Memory B cell (primary cell): ENCODE measurements at places on chromosomes 5 and 9.

DNA sequence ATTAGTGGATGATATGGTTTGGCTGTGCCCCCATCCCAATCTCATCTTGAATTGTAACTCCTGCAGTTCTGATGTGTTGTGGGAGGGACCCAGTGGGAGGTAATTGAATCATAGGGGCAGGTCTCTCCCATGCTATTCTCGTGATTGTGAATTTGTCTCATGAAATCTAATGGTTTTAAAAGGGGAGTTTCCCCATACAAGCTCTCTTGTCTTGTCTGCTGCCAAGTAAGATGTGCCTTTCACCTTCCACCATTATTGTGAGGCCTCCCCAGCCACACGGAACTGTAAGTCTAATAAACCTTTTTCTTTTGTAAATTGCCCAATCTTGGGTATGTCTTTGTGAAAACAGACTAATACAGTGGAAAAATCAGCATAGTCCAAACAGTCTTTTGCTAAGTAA, 235.5 kb downstream of the TMEM161B start:
- no peak for DNase-seq

DNA sequence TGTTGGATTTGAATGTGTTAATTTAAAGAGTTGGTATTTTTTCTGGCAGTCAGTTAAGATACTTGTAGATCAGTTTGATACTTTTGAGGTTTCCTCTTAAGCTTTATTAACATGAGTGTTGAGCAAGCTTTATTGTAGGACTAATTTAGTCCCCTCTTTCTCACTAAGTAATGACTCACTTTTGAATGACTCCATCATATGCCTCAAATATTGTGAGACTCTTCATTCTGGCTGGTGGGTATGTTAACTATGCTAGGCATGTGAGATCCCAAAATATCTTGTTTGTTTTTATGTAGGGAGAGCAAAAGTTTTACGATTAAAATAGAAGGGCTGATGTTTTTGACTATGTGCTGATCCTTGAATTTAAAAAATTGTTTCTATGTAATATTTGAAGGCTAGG, 355.7 kb downstream of the IZUMO3 start:
- no peak for DNase-seq

- no peak for DNase-seq
These were observed 123.1 kb upstream of the SPRY4 start for GRCh38 chr5:142447887-142448286.

GRCh38 chr9:72441848-72442607, 77.0 kb upstream of the ZFAND5 start:
- DNase-seq = no peak

DNA sequence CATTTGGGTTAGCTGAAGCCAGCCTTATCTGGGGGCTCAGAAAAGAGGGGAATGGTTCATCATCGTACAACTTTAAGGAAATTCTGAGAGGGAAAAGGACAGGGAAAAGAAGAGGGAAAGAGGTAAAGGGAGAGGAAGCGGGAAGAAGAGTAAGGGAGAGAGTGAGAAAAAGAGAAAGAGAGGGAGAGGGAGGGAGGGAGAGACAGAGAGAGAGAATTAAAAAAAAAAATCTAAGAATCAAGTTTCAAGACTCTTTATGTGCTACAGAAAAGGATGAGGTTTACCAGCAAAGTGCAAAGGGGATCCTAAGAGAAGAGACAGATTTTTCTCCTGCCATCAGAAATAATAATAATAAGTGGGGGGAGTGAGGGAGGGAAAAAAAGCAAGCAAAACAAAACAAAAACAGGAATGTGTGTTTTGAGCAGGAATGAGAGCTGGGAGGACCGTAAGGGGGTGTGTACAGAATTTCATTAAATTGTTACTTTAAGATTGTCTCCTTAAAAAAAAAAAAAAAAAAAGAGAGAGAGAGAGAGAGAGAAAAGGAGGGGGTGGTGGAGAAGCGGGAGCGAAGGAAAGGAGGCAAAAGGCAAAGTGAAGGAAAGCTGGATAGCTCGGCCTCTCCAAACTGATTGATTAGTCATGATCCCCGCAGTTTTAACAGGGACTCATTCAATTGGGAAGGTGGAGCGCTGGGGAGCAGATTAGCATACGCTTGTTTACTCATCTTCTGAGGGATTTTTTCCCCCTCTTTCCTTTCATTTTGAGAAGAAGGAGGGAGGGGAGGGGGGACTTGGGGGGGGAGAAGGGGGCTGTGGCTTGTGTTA, 438 bp upstream of the PAPPA start:
- DNase-seq = no peak

DNA sequence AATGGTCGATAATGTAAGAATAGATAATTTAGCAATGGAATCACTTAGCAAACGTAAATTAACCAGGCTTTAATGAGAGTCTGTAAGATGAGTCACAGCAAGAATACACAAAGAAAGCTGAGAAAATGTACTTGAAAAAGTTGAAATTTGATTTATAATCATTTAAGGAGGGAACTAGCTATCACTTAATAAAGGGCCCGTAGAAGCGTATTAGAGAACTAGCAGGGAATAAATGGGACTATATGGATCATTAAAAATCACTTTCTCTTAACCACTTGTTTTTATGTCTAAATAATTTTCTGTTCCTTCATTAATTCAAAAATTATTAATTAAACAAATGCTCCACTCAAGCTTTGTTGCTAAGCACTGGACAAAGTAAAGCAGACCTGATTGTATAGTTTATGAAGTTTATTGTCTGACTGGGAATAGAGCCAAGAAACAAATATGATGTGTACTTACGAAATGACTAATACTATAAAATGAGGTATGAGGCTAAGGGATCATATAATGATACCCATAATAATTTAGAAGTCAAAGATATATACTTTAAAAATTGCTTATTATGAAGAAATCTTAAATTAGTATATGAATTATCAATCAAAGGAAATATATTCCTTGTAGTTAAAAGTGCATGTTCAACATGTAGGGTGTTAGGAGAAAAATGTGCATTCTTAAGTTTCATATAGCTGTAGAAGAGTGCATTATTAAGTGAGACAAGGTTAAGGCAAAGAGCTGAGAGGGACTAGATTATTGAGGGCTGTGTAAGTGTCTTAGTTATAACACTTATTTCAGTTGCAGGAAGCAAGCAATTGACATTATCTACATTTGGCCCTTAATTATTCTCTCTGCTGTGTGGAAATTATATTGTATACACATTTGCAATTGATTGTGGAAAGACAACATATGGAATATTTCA, 196.8 kb downstream of the PRDM9 start:
- DNase-seq = no peak

- DNase-seq = no peak
These were observed 238.4 kb downstream of the TRPM3 start for GRCh38 chr9:70883056-70883455.

DNA sequence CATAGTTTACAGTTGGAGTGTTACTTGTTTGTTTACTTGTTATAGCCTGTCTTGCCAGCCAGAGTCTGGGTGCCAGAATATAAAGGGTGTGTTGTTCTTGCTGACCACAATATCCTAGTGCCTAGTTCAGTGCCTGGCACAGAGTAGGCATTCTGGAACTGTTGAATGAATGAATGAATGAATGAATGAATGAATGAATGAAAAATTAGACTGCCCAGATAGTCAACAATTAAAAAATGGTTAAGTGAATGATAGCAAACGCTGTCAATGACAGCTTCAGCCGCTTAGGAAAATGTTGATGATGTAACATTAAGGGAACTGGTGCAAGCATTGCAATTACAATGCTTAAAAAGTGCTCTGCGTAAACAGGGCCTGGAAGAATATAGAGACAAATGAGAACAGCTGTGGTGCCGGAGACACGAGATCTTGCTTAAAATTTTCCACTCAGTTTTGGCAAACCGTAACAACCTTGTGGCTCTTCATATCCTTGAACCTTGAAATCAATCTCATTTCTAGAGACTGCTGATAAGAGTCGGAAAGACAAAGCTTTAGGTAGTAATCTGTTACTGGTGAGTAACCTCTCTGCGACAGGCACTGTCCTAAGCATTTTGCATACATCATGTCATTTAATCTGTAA, 4.7 kb upstream of the TTLL11 start:
- DNase-seq = no peak

DNA sequence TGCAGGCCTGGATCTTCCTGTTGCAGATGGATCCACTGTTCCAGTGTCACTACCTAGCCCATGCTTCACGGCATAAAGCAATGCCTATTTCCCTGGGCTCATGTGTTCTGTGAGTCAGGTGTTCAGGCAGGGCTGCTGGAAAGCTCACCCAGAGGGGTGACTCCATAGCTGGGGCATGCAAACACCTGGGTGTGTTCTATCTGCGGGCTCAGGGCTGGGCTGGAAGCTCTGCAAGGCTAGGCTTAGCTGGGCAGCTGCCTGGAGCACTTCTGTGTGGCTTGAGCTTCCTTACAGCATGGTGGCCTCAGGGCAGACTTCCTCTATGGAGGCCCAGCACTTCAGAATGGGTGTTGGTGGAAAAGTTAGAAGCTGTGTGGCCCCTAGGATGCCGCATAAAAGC, 139.9 kb downstream of the GADD45G start:
- DNase-seq = no peak

DNA sequence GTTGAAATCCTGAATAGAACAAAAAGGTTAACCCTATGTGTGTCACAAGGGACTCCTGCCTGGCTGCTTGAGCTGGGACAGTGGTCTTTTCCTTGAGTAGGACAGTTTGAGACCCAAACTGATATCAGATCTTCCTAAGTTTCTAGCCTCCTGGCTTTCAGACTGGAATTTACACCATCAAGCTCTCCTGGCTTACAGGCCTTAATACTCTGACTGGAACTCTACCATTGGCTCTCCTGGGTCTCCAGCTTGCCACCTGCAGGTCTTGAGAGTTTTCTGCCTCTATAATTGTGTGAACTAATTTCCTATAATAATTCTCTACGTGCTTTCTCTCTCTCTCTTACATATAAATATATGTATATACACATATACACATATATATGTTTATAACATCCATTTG, 112.5 kb downstream of the PRR16 start:
- no peak for DNase-seq

DNA sequence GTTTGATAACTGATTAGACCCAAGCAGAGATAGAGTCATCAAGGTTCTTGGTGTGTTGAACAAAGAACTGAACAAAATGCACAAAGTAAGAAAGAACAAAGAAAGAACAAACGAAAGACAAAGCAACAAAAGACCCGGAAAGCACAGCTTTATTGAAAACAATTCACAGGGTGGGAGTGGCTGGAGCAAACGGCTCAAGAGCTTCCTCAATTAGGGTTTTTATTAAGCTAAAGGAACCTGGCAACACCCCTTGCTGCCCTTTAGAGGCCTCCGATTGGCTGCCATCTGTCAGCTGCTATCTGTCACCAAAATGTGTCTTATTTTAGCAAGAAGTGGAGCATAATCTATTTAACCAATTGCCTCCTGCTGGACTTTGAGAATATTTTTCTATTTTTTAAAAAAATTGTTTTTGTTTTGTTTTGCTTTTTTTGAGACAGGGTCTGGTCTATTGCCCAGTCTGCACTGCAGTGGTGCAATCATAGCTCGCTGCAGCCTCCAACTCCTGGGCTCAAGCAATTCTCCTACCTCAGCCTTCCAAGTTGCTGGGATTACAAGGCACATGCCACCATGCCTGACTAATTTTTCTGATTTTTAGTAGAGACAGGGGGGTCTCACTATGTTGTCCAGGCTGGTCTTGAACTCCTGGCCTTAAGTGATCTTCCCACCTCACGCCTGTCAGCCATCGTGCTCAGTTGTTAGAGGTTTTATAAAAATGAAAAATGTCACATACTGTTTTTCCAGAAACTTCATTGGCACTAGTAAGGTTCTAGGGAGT, 7.7 kb upstream of the ABO start:
- no peak for DNase-seq

DNA sequence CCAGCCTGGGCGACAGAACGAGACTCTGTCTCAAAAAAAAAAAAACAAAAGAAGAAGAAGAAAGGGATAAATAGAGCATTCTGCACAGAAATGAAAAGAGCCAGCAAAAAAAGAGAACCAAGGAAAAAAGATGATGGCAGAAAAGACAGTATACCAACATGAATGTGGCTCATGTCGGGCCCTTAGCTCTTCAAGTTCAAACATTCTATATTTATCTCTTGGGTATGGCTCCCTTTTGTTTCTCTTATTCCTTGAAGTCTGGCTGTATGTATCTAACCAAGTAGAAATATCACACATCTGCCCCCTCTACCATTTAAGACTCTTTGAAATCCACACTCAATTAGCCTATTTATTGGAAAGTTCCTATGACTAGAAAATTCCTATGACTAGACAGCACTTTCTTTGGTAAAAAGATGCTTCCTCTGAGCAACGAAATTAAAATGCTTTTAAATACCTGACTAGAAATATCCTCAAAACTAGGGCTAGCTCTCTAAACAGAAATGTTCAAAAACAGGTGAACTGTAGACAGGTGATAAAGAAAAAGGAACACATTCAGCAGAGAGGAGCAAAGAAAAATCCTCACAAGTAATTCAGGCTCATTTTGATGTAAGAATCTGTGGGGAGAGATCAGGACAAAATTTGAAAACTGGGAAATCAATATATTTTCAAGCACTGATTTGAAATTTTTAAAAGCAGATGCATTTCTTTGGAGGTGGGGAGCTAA, 2.6 kb downstream of the SELENOP start:
- no peak for DNase-seq

DNA sequence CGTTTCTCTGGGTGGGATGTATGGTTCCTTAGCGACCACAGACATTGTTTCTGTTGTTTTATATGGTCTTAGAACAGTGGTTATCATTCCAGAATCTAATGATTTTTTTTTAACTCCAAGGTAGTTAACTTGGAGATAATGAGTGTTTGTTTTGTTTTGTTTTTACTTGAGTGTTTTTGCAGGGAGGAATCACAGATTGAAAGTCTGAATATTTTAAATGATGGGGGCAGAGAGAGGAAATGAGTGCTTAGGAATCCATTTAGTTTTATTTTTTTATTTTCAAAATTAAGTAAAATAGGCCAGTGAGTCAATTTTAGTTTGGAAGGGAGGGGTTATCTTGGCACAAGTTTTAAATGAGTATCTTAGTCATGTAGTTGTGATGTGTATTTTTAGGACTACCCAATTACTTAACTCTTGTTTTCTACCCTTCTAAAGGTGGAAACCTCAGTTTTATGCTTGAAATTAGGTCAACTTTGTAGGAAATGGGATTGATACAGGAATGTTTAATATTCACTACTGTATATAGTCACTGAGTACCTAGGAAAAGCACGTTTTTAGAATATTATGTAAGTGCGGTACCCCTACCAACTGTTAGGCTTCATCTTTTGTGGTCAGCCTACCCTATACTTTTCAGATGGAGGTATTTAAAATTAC, 2.0 kb downstream of the UBE2R2 start:
- no peak for DNase-seq

GRCh38 chr5:56088967-56089829, 94.4 kb upstream of the IL6ST start:
- DNase-seq = no peak

DNA sequence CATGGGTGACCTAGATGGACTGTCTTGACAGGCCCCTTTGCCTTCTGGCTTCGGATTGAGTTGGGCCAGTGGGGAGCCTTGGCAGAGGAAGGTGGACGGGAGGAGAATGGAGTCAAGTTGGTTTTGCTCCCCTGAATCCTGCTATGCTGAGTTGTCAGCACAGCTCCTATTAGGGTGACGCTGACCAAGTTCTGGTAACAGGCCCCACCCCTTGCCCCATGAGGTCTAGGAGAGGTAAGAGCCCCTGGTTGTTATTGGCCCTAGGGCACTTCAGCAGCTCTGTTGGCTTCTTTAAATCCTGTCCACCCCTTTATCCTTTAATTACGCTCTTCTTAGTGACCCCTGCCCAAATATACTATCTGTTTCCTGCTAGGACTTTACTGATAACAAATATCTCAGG, 39.4 kb upstream of the KIF2A start:
- DNase-seq = no peak
